Adipose tissue (tissue), 3 donors: ENCODE measurements at places on chromosomes 3 and 15. TPM values are rescaled to one million over a fixed set of nuclear protein-coding genes. Genes with fewer than 3 reads are reported as not detected.

The RTP3 gene
- polyA plus RNA-seq = not detected

The LIPC gene
- 0.56 TPM for polyA plus RNA-seq

The OXTR gene
- 0.03 TPM for polyA plus RNA-seq

The INAFM2 gene
- 3.7 TPM for polyA plus RNA-seq

The A4GNT gene
- 0.18 TPM for polyA plus RNA-seq

The SH2D7 gene
- not detected for polyA plus RNA-seq

The CYP19A1 gene
- 2.7 TPM for polyA plus RNA-seq
